ENCODE measurements at places on chromosomes 5 and 9.

- no peak for DNase-seq
These were observed 47.0 kb upstream of the SHC3 start for GRCh38 chr9:89225587-89225986.

GRCh38 chr9:28456861-28457260 lies 883.6 kb upstream of the C9orf72 start:
- DNase-seq, result no peak

- no peak for DNase-seq
These were observed 12.5 kb upstream of the FOXE1 start for GRCh38 chr9:97840521-97840920.

DNA sequence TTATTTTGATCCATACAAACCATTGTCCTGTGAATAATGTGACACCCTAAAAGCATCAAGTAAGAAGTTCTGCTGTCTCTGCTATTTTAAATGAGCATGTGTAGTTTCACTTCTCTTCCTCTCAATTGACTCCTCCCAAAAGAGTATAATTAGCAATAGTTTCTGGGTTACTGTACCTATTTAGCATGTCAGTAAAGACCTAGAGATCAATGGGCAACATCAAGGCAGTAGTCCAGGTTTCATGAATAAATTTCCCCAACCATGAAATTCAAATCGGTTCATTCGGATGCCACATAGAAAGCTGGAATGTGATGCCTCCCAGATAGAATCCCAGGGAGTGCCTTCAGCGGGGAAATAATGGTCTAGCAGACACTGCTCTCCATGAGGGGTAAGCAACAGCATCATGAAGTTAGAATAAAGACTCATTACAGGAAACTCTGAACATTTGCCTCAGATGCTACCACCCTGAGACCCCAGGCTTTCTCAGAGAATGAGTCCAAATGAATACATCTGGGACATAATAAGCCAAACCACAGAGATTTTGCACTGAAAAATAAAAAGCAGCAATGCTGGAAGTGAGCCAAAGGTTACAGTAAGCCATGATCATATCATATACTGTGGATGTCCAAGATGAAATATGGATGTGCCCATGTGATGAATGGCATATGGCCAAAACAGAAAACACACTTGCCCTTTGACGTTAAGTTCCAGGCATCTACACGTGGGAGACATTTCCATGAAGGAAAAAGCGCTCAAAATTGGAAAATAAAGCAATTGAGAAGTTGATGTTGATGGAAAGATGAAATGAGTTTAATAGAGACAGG lies 1107.0 kb upstream of the SEMA6A start:
- no peak for DNase-seq

- DNase-seq, result no peak
These were observed 6.8 kb downstream of the NDST1 start for GRCh38 chr5:150514708-150515211.

- DNase-seq, result no peak
These were observed 284.8 kb downstream of the CTNND2 start for GRCh38 chr5:11619339-11620024.

DNA sequence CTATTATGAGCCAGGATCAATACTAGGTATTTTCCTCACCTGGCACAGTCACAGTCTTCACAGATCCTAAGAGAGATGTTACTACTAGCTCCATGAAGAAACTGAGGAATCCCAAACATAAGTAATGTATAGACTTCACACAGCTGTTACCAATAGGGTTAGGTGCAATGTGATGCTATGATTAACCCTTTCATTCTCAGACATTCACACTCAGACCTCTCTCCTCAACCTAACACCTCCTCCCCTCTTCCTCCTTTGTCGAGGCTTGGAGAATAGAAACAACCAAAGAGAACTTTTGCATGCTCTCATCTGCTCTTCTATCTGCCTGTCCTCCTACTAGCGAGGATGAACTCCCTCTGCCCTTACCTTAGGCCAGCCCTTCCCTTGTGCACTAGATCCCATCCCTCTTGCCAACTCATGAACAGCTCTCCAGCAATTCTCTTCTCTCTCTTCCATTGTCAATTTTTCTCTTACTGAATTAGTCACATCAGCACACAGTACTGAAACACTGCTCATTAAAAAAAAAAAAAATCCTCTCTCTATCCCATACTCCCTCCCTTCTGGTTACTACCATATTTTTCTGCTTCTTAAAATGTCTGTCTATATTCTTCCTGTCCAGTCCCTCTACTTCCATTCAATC lies 47.7 kb downstream of the MAPKAP1 start:
- DNase-seq, result no peak

DNA sequence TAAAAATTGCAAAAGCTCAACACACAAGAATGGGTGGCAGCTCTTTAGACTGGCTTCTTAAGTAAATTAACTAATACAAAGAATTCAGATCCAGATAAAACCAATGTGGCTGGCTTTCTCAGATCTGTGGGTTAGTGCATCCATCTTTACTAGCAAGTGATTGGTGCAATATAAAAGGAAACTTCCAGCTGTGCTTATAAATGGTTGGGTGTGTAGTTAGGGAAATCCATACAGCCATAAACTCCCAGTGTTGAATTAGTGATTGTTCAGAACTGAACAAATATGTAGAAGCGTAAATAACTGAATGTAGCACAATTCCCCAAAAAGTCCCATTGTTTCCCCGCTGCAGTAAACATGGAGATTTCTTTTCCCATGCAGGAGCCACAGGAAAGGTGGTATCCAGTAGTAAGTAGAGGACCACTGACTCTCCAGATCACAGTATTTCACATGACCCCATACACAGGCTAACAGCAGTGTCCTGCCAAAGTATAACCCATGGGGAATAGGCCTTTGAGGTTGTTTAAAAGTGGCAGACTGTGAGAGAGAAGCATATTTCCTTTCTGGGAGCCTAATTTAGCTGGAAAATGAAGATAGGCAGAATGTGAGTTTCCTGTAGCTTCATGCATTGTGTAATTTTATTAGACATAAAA lies 173.1 kb upstream of the SLC12A2 start:
- DNase-seq, result no peak
